ENCODE measurements at places on chromosomes 2 and 18.

- no peak overlapping the region for H3K27ac ChIP-seq
- H3K4me3 ChIP-seq: no peak overlapping the region
- no peak for DNase-seq
These were observed 29.9 kb upstream of the ALKAL2 start for GRCh38 chr2:317501-318424.

GRCh38 chr2:96176661-96177060 is 31.4 kb upstream of the DUSP2 start:
- H3K36me3 ChIP-seq: no peaks in the 10 kb centered on the region
- no peak overlapping the region for H3K27ac ChIP-seq
- no peak overlapping the region for H3K4me3 ChIP-seq
- no peaks in the 10 kb centered on the region for H3K27me3 ChIP-seq
- DNase-seq: no peak

DNA sequence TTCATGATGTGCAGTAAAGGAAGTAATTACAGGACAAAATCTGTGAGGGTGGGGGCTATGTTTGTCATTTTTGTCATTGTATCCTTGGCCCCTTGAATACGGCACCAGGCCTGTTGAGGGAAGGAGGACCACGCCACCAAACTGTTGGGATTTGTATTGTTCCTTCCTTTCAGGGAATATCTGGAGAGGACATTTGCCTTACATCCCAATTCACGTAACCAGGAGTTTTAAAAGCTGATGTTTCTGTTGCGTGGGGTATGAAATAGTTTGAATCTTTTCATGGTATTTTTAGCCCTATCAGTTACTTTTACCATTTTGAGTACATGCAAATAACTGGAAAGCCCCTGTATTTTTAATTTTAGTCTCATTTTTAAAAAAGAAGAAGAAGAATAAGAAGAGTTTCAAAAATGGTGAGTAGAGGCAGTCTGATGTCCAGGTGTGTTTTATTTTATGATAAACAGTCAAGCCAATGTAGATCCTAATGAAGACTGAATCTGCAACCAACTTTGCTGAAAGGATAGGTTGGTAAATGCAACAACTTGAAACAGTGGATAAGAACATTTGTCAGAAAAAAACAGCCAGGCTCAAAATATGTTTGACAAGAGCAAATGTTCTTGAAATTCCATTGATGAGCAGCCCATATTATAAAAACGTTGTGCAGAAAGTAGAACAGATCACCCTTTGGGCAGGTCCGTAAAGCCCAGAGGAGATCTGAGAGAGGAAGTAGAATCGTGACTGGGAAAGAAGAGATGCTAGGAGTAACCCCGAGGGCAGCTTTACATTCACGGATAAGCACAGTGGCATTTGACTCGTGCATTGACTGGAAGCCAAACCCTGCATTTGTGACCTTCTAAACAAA is 54.5 kb downstream of the RASGRP3 start:
- H3K4me1 ChIP-seq: no peaks in the 10 kb centered on the region
- H3K4me3 ChIP-seq: no peak overlapping the region
- no peaks in the 10 kb centered on the region for H3K36me3 ChIP-seq
- H3K27ac ChIP-seq: no peak overlapping the region

DNA sequence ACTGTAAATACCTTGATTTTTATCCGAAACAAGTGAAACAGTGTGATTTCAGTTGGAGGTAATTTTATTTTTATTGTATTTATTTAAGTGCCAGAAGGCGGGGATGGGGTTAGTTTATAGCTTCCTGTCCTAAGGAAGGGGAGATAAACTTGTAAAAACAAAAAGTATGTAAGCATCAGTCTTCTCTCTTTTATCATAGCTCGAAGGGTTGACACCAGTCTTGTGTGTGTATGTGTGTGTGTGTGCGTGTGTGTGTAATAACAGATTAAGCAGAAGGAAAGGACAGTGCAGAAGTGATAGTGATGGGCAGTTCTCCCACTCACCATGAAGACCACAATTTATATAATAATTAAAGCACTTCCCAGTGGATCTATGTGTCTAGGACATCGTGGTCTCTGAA is 793.3 kb downstream of the PLCL1 start:
- H3K4me1 ChIP-seq: no peaks in the 10 kb centered on the region
- no peaks in the 10 kb centered on the region for H3K36me3 ChIP-seq
- H3K27ac ChIP-seq: no peak overlapping the region
- no peak for DNase-seq
- no peaks in the 10 kb centered on the region for H3K27me3 ChIP-seq

DNA sequence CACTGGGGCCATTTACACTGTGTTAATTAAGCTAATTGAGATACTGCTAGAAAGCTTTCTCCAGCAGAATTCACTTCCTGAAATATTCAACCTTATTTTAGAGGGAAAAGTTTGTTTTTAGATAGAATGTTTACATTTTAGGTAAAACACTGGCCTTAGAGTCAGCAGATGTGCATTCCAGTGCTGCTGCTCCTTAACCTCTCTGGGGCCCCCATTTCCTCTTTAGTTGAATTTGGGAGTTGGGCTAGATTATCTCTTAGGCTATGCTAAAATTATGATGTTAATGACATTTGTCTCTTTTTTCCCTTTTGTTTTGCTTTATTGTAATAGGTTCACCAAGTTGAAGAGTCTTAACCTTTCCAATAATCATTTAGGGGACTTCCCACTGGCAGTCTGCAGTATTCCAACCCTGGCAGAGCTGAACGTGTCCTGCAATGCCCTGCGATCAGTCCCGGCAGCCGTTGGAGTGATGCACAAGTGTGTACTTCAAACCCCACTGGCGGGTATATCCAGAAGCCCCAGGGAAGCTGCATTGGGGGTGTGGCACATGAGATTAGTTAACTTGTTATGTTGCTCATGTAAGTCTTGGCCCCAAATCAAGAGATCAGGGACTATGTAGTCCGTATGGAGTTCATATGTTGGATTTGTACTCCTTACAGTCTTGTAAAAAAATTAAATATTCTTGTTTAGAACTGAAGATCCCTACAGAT is 179.5 kb downstream of the PHLPP1 start:
- no peak overlapping the region for H3K27ac ChIP-seq
- DNase-seq: no peak
- H3K4me1 ChIP-seq: no peaks in the 10 kb centered on the region
- H3K36me3 ChIP-seq: no peaks in the 10 kb centered on the region
- H3K4me3 ChIP-seq: no peak overlapping the region
- H3K27me3 ChIP-seq: no peaks in the 10 kb centered on the region

GRCh38 chr2:219769090-219769910 is 141.9 kb downstream of the SLC4A3 start:
- H3K36me3 ChIP-seq: no peaks in the 10 kb centered on the region
- H3K4me1 ChIP-seq: no peaks in the 10 kb centered on the region
- no peak overlapping the region for H3K4me3 ChIP-seq
- H3K27me3 ChIP-seq: no peaks in the 10 kb centered on the region
- H3K27ac ChIP-seq: no peak overlapping the region

Measured in thymus (tissue), 14 donors.